ENCODE measurements at places on chromosomes 6 and 20. TPM values are rescaled to one million over a fixed set of nuclear protein-coding genes. Genes with fewer than 3 reads are reported as not detected.

The SLC13A3 gene
- 1.6 TPM for total RNA-seq

The LY6G6F gene
- total RNA-seq = not detected

The WFDC2 gene
- total RNA-seq = 113 TPM

The COL19A1 gene
- not detected for total RNA-seq

The SSTR4 gene
- not detected for total RNA-seq

The HACE1 gene
- 14.8 TPM for total RNA-seq

The KCNK16 gene
- total RNA-seq = not detected

The SLC35D3 gene
- total RNA-seq = not detected

The HIVEP1 gene
- 25.7 TPM for total RNA-seq

The NRSN1 gene
- not detected for total RNA-seq

The PPP1R3G gene
- 0.46 TPM for total RNA-seq

The TREM2 gene
- total RNA-seq = 62.2 TPM

The KCNS1 gene
- 1.6 TPM for total RNA-seq

The IRF4 gene
- 3.7 TPM for total RNA-seq

The ENPP4 gene
- 27.8 TPM for total RNA-seq

The CRYBG1 gene
- total RNA-seq = 24.9 TPM

The TRAPPC3L gene
- 0.64 TPM for total RNA-seq

The CLVS2 gene
- not detected for total RNA-seq

The TEAD3 gene
- total RNA-seq = 23.4 TPM

The BPIFA1 gene
- not detected for total RNA-seq

The PTPRT gene
- 0.46 TPM for total RNA-seq

The OR12D3 gene
- not detected for total RNA-seq

The SRMS gene
- not detected for total RNA-seq

The UBD gene
- total RNA-seq = 1.1 TPM

The PACRG gene
- 1.5 TPM for total RNA-seq

The TREML2 gene
- total RNA-seq = 0.61 TPM

The TRIM39 gene
- 11.5 TPM for total RNA-seq

The CST2 gene
- total RNA-seq = not detected

The GLP1R gene
- total RNA-seq = not detected

The DZANK1 gene
- total RNA-seq = 2.7 TPM

The SRXN1 gene
- total RNA-seq = 41.2 TPM

The OPN5 gene
- total RNA-seq = not detected

The MYLIP gene
- total RNA-seq = 39.5 TPM

The PRSS35 gene
- total RNA-seq = 1.3 TPM

The CALHM6 gene
- 3.6 TPM for total RNA-seq

The SH3BGRL2 gene
- total RNA-seq = 33.9 TPM

The ADGRF5 gene
- 283 TPM for total RNA-seq

The LTV1 gene
- 25.2 TPM for total RNA-seq
